NCI-H1930 (cell line): ENCODE measurements at places on chromosomes 7 and 10.

GRCh38 chr7:93011351-93012294 is 106.2 kb downstream of the SAMD9 start:
- DNase-seq: no peak

DNA sequence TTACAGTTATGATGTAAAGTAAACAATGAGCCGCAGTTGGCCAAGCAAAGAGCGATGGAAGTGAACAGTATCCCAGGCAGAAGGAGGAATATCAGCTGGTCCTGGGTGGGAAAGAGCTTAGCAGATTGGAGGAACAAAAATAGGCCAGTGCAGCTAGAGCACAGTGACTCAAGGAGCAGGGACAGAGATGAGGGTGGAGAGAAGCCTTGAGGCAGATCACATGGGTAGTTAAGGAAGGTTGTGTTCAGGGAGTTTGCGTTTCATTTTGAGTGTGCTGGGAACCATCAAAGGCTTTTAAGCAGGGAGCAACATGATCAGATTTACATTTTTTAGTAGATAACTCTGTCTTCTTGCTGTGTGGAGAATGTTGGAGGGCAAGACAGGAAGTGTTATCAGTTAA is 113.6 kb downstream of the OAT start:
- DNase-seq: no peak

DNA sequence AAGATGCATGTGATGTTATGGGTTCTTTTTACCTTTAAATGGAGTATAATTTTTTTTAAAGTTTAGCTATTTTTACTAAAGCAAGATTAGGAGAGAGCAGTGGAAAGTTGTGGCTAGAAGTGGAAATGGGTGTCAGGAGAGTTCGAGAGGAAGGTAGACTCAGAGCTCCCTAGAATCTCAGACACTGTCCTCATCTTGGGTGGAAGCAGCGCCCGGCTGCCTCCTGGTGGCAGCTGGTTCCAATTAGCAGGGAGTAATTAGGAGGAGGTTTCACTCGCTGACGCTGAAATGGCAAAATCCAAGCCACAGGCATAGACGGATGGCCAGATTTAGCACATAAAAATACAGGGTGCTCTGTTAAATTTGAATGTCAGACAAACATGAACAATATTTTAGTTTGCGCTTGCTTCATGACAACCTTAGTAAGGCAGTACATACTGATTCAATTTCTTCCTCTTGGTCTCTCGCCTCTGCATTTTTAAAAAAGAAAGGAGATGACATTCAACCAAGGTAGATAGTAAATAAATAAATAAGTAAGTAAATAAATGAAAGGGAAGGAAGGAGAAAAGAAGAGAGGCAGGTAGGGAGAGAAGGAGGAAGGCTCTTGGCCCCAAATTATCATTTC is 58.5 kb downstream of the LGI1 start:
- DNase-seq: peak; percentile 21

DNA sequence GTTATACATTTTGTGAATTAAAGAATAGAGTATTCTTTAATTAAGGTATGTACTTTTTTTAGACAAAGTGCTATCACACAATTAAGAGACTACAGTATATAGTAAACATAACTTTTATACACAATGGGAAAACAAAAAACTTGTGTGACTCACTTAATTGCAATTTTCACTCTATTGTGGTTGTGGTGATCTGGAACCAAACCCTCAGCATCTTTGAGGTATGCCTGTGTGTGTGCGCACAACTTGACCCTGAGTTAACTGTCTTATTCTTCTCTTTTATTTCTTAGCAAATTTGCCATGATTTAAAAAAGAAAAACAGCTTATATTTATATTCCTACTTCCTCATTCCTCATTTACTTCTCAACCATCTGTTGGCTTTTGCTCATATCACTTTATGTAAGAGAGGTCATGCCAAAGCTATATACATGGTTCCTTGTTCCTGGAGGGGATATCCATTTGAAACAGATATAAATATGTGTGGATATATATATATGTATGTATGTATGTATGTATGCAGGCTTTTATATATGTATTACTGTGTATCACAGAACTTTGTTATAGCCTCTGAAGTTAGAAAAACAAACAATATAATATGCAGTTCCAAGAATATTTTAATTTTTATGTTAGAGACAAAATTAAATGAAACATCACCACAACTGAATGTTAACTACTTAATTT is 259.5 kb upstream of the HGF start:
- DNase-seq: no peak

GRCh38 chr10:30462513-30462912 is 28.5 kb downstream of the MAP3K8 start:
- no peak for DNase-seq

DNA sequence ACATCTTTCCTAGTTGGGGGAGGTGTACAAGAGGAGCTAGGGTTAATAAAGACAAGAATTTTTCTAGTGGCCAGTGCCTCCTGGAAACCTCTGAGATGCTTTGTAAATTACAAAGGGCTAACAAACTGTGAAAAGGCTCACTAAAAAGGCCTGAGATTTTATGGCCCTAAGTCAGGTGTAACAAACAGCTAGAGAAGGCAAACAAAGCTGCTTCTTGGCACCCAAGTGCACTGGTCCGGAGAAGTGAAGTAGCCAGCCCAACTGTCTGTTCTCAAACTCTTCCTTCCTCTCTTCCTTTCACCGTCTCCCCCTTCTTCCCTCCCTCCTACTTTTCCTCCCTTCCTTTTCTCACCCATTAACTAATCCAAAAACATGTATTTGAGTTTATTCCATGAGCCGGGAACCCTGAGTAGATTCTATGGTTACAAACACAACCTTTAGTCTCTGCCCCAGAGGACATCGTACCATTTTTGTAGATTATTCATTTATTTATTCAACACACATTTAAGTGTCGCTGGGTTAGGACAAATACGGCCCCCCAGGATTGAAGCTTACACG is 143.4 kb upstream of the PCGF5 start:
- DNase-seq: no peak

DNA sequence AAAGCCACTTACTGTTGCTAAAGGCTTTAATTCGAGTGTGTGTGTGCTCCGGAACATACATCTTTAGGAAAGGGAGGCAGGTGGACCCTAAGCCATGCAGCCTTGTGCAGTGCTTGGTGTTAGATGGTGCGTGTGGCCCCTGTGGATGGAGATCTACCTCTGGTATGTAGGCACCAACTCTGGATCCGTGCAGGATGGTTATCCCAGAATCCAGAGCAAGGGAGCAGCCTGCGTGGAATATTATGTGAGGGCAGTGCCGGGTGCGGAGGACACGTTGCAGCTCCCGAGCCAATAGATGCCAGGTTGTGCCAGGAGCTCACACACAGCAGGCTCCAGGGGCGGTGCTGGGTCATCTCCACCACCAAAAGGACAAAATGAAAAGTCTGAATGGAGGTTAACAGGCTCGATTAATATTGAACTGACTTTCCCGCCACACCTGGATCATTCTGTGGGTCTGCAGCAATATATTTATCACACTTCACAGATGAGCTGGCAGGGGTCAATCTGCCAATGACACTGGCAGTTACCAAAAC is 143.0 kb upstream of the NPS start:
- DNase-seq: no peak

- DNase-seq: no peak
Observed at GRCh38 chr7:67604461-67605386, 608.1 kb downstream of the TYW1 start.

- no peak for DNase-seq
Observed at GRCh38 chr7:55458351-55458750, 93.2 kb downstream of the LANCL2 start.

DNA sequence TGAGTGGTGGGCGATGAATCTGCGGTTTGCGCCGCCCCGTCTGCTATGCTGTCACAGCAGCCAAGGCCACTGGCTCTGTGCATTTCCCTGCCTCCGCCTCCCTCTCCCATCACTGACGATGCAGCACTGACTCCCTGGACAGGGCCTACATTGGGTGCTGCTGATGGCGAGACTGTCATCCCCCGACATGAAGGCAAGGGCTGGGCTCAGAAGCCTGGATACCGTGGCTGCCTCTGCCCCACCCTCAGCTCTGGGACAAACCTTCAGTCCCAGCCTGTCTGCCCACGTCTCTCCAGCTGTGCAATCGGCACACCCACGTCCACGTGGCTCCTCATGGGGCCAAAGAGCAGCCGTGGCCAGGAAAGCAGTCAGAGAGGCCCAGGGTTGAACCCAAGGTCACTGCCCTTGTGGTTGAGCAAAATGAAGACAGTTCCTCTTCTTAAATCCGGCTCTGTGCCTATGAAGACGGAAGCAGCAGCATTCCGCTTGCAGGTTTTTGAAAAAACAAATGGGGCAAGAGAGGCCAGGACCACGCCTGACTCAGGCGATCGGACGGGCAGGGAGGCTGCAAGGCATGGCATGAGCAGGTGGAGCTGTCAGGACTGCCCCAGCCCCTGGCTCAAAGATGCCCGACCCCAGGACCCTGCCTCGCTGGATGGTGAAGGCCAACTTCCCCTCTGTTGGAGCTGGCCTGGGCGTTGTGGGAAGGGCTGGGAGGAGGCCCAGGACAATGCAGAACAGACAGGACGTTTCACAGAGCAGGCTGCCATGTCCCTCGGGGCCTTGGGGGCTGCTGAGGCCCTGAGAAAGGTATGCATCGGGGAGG is 517.5 kb downstream of the DNAJB6 start:
- no peak for DNase-seq

- no peak for DNase-seq
Observed at GRCh38 chr10:110500515-110500905, 2.8 kb downstream of the DUSP5 start.

- DNase-seq: no peak
Observed at GRCh38 chr10:34826857-34827766, 12.0 kb upstream of the PARD3 start.

DNA sequence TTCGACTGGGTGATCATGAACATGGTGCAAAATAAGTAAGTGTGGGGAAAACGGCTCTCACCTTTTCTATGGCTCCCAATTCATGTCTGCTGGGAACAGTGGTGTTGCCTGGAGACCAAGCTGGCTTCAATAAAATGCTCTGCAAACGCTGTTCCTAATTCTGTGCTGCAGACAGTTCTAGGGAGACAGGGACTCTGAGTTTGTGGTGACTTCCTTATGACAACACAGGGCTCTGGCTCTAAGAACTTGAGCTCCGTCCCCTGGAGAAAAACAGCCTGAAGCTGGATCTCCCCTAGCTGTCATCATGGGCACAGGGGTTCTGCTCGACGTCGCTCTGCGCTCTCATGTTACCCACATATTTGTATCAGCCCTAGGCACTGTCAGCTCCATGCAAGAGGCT is 61.0 kb upstream of the INSYN2A start:
- DNase-seq: no peak
